Right ventricle myocardium inferior (tissue), 1 donor: ENCODE measurements at places on chromosomes 5 and 9.

DNA sequence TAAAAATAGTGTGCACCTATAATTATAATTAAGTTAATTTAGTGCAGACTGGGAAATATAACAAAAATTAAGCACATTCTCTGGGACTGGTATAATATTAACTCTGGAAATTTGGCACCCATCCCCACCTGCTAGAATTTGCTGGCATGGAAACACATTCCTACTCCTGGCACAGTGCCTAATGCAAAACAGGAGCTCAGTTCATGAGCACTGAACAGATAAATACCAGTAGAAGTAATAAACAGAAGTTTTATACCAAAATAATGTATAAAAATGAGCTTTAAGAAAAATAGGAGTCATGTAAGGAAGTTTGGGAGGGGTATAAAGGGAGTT, 23.7 kb upstream of the NPR3 start:
- no peak for DNase-seq

GRCh38 chr5:14250748-14251701, 107.9 kb downstream of the TRIO start:
- no peak for DNase-seq

DNA sequence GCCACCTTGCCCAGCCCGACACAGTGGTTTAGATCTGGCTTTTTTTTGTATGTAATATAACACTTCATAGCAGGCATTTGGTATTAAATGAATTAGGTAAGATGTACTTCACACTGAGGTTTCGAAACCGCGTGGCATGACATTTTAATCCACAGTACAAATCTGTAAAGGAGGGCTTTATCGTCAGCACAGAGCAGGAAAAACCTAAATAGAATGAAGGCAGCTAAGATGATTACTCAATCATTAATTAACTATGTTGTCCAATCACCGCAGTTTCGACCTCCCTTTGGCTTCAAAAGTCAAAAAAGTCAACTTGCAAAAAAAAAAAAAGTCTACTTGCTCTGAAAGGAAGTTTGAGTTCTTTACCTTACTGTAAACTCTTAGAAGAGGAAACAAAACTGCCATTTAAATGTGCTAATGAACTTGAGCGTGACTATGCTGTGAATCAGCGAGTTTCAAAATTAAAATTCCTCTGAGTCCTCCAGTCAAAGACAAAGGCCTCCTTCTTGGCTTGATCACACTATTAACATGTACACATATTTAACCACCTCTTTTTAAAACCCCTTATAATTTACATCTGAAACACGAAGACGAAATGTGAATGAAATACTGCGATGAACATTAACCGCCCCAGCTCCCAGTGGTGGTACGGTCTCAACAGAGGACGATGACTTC, 698 bp upstream of the SEC24A start:
- no peak for DNase-seq

GRCh38 chr9:94097788-94098414, 13.6 kb downstream of the PTPDC1 start:
- no peak for DNase-seq

DNA sequence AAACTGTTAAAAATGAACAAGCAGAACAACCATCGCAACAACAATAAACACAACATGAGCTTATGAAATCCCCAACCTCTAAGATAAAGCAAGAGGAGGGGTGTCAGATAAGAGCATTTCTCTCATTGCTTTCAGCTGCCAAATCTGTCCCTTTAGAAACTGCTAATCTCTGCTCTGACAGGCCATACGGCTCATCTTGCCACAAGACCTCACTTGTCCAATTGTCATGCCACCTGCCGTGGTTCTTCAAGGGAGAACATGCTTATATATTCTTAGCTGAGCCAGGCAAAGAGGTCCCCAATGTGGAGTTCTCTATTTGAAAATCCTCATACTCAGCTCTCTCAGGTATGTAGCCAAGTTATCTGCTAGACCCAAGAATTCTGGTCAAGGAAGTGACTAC, 405.0 kb upstream of the TNC start:
- no peak for DNase-seq

GRCh38 chr9:76557674-76558225, 98.8 kb downstream of the GCNT1 start:
- no peak for DNase-seq

GRCh38 chr9:38309324-38310195, 82.9 kb upstream of the ALDH1B1 start:
- DNase-seq = no peak

GRCh38 chr9:114962809-114963208, 32.4 kb upstream of the TNFSF8 start:
- no peak for DNase-seq

DNA sequence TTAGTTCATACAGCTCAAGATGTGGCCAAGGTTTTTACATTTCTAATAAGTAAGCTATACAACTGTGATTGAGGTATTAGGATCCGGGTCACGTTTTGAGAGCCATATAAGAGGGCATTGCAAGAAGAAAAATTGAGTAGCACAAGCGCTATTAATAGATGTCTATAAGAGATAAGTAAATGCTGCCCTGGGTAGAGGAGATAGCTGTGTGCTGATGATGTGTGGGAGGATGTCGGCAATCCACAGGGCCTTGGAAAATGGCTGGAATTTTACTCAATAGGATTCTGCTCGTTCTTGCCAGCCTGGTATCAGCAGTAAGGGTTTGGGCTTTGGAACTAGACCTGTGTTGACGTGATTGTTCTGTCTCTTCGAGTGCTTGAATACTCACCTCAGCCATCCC, 41.6 kb downstream of the CSF1R start:
- no peak for DNase-seq

DNA sequence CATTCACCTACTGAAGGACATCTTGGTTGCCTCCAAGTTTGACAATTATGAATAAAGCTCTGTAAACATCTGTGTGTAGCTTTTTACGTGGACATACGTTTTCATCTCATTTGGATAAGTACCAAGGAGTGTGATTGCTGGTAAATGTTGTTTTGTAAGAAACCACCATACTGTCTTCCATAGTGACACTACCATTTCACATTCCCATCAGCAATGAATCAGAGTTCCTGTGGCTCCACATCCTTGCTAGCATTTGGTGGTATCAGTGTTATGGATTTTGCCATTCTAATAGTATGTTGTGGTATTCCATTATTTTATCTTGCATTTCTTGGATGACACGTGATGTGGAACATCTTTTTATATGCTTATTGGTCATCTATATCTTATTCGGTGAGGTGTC, 78.4 kb upstream of the RASGRF2 start:
- DNase-seq = no peak

GRCh38 chr9:93593144-93593658, 16.8 kb downstream of the PHF2 start:
- no peak for DNase-seq

DNA sequence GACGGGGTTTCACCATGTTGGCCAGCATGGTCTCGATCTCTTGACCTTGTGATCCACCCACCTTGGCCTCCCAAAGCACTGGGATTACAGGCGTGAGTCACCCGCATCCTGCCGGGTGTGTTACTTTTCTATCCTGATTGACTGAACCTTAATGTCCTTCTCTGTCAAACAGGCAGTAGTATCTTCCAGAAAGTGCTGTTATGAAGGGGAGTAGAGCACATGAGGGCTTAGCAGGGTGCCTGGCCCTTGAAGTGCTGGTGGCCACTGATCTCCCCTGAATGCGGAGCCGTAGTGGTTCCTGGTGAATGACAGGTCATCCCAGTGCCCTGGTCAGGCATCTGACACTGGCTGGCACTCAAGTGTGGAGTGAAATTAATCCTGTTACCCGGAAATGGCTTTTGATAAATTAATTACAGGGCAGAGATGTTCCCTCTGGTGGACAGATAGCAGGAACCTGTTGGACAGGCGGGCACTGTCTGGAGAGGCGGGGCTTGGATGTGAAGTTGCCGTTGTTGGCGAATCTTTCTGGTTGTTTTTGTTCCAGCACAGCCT, 28.4 kb downstream of the PRRC2B start:
- no peak for DNase-seq

- DNase-seq = no peak
These were observed 98.6 kb upstream of the EQTN start for GRCh38 chr9:27395484-27395921.

DNA sequence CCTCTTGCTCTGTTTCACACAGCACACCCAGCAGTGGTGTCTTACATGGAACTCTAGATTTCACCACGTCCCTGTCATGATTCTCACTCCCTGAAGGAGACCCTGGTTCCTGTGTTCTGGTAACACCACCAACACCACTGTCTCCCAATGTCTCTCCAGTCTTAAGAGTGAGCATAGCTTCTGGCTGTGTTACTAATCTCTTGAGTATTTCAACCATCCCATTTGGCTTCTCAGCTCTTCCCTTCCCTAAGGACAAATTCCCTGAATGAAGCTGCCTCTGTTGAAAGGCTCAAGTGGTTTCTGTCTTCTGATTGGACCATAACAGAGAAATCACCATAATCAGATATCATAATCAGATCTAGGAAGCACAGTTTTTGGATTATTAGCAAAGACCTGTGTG, 311.8 kb downstream of the DNAH5 start:
- no peak for DNase-seq

- DNase-seq = no peak
These were observed 308.5 kb downstream of the ARRDC3 start for GRCh38 chr5:91074615-91075014.
